ENCODE measurements at places on chromosomes 4 and X. TPM values are rescaled to one million over a fixed set of nuclear protein-coding genes. Genes with fewer than 3 reads are reported as not detected.
A peak's percentile ranks its signal among the peaks of the same experiment; 100 is the strongest.

DNA sequence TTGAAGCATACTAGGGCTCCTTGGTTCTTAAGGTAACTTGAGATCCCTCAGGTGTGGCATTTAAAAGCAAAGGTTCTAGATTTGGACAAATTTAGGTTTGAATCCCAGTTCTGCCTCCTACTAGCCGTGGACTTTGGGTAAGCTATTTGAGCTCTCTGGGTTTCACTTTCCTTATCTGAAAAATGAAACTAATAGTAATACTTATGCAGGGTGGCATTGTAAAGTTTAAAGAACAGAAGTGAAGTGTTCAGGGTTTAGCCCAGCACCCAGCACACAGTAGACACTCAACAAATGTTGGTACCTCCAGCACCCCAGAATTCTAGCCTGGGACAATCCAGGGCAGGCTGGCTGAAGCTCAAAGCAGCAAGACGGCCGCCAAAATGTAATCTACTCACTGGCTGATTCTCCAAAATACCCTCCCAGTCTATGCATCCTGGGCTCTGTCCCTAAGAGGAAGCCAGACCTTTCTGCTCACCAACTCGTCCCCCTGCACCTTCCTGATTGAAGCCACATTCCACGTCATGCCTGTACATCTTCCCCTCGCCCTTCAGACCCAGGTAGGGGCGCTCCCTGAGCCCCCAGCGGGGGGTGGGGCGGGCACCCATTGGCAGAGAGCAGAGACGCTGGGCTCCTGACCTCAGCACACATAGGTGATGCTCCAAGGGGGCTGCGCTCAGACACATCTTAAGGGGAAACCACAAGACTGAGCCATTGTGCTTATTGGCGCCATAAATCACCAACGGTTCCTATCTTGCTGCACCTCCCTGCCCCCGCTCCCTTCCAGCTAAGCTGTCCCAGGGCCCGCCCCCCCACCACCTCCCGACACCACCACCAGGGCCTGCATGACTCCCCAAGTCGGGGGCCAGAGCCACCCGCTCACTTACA, 160.6 kb downstream of the BCOR start:
- DNase-seq = peak; percentile 6

MAGEA11 gene
- not detected for total RNA-seq

GRCh38 chr4:151862766-151863165, 102.0 kb upstream of the GATB start:
- no peak for DNase-seq

MGAT4D gene
- not detected for total RNA-seq

DNA sequence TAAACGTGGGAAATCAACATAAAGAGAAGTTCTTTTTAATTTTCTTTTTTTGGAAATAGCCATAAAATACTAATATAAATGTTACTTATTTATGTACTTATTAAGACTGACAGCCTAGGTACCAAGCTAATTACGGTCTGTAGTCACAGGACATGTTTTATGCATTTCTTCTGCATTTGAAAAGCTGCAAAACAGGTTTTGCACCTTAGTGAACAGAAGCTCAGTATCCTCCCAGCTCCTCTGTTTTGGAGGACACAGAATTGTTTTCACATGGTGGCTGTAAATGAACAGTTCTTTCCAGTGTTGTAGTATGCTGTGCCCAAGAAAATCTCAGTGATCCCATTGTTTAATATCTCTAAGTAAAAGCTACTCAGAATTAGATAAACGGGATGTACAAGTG, 1788.0 kb upstream of the TENM3 start:
- DNase-seq = no peak

CSAG1 gene
- total RNA-seq = not detected

ODAM gene
- not detected for total RNA-seq

- no peak for DNase-seq
These were observed 7.2 kb upstream of the IL13RA1 start for GRCh38 chrX:118720058-118720707.

- DNase-seq = no peak
These were observed 177.3 kb downstream of the GRIA3 start for GRCh38 chrX:123361371-123361770.

CHRDL1 gene
- total RNA-seq = not detected

DNA sequence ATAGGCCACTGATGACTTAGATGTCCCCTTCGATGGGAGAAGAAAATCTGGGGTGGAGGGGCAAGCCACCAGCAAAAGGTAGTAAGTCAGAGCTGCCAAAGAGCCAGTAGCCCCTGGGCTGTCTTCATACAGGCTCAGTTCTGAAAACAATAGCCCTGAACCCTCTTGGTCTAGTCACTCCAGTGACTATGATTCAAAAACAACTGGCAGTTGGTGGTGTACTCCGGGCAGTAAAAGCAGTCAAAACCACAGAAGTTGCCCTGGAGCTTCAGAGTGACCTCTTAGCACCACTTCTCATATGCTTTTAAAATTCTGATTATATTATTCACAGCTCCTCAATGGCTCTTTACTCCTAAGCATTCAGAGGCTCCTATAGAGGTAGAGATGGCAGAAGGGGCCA, 164.3 kb upstream of the MAMLD1 start:
- DNase-seq = no peak

ZXDA gene
- 12.6 TPM for total RNA-seq

- DNase-seq = no peak
These were observed 56.7 kb downstream of the STOX2 start for GRCh38 chr4:183961795-183962194.

GRCh38 chr4:152763796-152764195, 15.7 kb downstream of the TIGD4 start:
- no peak for DNase-seq

DNA sequence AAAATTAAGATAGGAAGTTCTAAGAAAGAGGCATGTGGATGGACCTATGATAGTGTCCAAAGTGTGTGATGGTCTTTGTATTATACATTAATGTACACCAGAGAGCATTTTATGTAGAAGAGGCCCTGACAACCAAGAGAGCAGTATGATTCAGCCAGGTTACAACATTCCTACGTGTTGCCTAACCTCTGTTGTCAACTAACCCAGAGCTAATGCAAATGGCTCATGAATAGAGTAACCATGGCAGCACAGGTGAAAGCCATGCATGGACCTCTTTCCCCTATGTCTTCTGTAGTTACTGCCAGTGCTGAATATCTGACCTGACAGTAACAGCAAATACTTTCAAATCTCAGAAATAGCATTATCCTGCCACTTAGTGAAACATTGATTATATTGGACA, 255.6 kb downstream of the NDST4 start:
- DNase-seq = no peak

DNA sequence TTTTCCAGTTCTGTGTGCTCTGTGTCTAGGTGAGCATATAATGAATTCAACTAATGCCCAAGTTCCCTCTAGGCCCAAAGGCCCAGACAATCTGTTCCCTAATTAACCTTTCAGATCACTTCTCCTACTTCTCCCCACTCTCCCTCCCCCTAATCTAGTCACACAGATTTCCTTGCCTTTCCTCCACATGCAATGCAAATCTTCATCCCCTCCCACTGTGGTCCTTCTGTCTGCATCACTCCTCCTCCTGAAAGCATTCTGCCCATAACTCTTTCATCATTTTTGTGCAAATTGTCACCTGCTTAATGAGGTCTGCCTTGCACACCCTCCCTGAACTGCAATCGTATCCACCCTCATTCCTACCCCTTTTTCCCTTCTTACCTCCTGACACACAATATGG, 346.6 kb downstream of the FBXO8 start:
- no peak for DNase-seq

DNA sequence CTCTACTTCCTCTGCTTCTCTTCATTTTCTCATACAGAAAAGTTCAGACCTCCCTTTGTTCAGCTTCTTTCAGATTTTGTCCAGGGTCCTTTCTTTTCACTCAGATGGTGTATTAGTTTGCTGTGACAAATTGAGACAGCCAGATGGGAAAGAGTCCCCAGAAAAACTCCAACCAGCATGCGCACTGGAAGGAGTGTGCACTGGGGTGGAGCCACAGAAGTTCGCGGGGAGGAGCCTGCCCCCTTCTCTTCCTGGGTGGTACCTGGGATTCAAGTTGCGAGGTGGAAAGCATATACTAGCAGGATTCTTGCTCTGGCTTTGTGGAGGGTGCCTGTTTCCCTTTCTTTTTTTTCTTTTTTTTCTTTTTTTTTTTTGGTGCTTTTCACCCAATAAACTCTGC, 51.6 kb downstream of the SMIM20 start:
- DNase-seq = no peak

FRMPD4 gene
- total RNA-seq = not detected

ERAS gene
- total RNA-seq = not detected

GRCh38 chrX:83916525-83916924, 55.6 kb downstream of the CYLC1 start:
- DNase-seq = no peak

- no peak for DNase-seq
These were observed 349.9 kb downstream of the FSTL5 start for GRCh38 chr4:161813889-161814288.

GRCh38 chr4:118752551-118752950, 67.4 kb downstream of the METTL14 start:
- no peak for DNase-seq

TMEM144 gene
- total RNA-seq = not detected

DNA sequence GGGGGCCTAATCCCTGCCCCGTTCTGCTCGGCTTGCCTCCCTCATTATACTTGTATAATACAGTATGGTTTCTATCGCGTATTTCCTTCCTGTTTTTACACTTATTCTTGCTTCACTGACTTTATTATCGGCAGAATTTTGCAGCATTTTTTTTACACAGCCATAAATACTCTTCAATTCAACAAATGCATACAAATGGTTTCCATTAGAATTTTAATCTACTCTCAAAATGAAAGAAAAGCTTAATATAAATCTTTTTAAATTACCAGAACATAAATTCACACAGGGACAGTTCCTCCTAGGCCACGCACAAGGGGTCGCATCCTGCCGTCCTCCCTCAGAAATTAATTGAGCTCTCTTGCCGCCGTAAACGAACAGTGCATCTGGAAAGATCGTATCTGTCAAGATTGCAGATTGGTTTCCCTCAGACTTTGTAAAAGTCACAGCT, 42.9 kb downstream of the DCTD start:
- no peak for DNase-seq
